ENCODE measurements at places on chromosomes 16 and 17. TPM values are rescaled to one million over a fixed set of nuclear protein-coding genes. Genes with fewer than 3 reads are reported as not detected.

Gene KCNJ18
- not detected for total RNA-seq

Gene SCNN1G
- 7.6 TPM for total RNA-seq

DNA sequence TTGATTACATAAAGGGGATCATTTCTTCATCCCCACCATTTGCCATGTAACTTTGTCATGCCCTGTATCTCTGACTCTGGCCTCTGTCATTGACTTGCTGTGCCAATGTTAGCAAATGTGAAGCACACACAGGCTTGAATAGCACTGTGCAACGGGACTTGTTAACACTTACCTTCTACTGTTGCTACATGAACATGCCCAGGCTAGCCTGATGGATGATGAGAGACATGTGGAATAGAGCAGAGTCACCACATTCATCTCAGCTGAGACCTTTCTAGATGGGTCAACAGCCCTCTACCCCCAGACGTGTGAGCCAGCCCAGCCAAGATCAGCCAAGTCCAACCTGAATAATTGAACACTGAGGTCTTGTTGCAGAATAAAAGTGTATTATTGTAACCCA is 162.1 kb upstream of the SALL1 start:
- DNase-seq: no peak
- no peak overlapping the region for H3K4me3 ChIP-seq
- no peaks in the 10 kb centered on the region for H3K36me3 ChIP-seq
- no peak overlapping the region for H3K27ac ChIP-seq
- H3K27me3 ChIP-seq: no peaks in the 10 kb centered on the region

DNA sequence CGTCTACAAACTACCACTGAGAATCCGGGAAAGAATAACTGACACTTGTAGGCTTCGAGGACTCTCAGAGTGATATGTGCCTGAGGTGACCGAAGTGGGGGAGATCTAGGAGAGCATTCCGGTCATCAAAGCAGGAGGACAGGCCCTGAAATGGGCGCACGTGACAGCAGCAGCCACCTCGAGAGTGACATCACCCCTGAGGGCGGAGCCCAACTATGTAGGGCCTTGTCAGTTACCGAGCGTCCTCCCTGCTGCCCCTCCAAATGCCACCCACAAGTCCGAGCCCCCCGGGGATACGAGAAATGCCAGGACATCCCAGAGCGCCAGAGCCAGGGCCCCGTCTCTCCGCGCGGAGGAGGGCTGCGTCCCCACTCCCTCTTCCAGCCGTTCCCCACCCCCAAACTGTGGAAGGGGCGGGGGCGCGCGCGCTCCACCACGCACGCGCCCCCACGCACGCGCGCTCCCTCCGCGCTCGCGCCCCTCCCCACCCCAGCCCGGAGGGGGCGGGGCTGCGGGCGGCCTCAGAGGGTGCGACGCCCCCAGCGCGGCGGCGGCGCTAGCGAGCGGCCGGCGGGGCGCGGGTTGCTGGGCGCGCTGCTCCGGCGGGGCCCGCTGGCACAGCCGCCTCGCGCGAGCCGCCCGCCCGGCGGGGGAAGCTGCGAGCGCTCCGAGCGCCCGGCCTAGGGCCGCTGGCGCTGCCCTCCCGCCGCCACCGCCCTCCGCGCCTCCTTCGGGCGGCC is at the start of gene TANC2:
Gene TANC2, plus strand, starts transcription at position 550 of the 740 bp plus-strand sequence. CDS start 43,325 bp downstream, outside the sequence.
- H3K27ac ChIP-seq: peak within 1 kb of the TSS; percentile 92
- no peaks in the 10 kb centered on the region for H3K27me3 ChIP-seq
- H3K4me3 ChIP-seq: peak within 1 kb of the TSS; percentile 88
- DNase-seq: peak; percentile 93
- H3K4me1 ChIP-seq: peaks cover 26% of the 10 kb centered on the region

GRCh38 chr16:26857371-26857770 is 209.4 kb upstream of the C16orf82 start:
- H3K4me1 ChIP-seq: no peaks in the 10 kb centered on the region
- DNase-seq: no peak
- no peaks in the 10 kb centered on the region for H3K36me3 ChIP-seq
- no peaks in the 10 kb centered on the region for H3K27me3 ChIP-seq

- H3K4me1 ChIP-seq: peaks cover 48% of the 10 kb centered on the region
- no peak for DNase-seq
- peak overlapping the region; percentile 69 for H3K27ac ChIP-seq
- H3K27me3 ChIP-seq: no peaks in the 10 kb centered on the region
Observed at GRCh38 chr17:16419074-16419928, 3.9 kb downstream of the TRPV2 start.

GRCh38 chr16:81616321-81617020 is 162.6 kb upstream of the PLCG2 start:
- H3K27me3 ChIP-seq: no peaks in the 10 kb centered on the region
- peaks cover 40% of the 10 kb centered on the region for H3K4me1 ChIP-seq
- peak; percentile 79 for DNase-seq
- peaks cover 23% of the 10 kb centered on the region for H3K36me3 ChIP-seq

DNA sequence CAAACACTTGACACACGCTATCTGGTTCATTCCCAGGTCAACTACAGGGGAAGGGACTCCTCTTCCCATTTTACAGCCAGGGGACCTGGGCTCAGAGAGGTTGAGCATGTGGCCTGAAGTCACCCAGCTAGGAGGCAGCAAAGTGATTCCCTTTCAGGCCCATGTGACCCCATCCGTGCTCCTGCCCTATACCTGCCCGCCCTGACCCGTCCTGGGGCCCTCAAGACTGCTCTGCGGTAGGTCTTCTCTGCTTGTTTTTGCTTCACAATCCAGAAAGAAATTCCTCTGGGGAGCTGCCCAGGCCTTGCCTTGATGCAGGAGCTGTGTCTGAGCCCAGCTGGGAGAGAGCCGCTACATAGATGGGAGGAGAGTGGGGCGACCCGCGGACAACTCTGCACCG is 161.4 kb downstream of the SDK2 start:
- H3K36me3 ChIP-seq: no peaks in the 10 kb centered on the region
- no peak overlapping the region for H3K27ac ChIP-seq
- no peaks in the 10 kb centered on the region for H3K4me1 ChIP-seq
- H3K27me3 ChIP-seq: no peaks in the 10 kb centered on the region
